T-helper 17 cell (primary cell): ENCODE measurements at places on chromosomes 1 and 21. TPM values are rescaled to one million over a fixed set of nuclear protein-coding genes. Genes with fewer than 3 reads are reported as not detected.
A peak's percentile ranks its signal among the peaks of the same experiment; 100 is the strongest.

NLRP3 gene
- 9.2 TPM for total RNA-seq

DISC1 gene
- total RNA-seq: 16.2 TPM

COL8A2 gene
- not detected for total RNA-seq

NGF gene
- total RNA-seq: not detected

UQCRHL gene
- 0.81 TPM for total RNA-seq

CD247 gene
- 295 TPM for total RNA-seq

PUM1 gene
- total RNA-seq: 202 TPM

SDCCAG8 gene
- 36.9 TPM for total RNA-seq

PLEKHA6 gene
- 0.50 TPM for total RNA-seq

CFAP141 gene
- not detected for total RNA-seq

- no peaks in the 10 kb centered on the region for H3K27me3 ChIP-seq
- no peak for DNase-seq
- peaks cover 1% of the 10 kb centered on the region for H3K4me1 ChIP-seq
- H3K36me3 ChIP-seq: peaks cover 11% of the 10 kb centered on the region
- H3K27ac ChIP-seq: peak overlapping the region; percentile 19
- no peak overlapping the region for H3K4me3 ChIP-seq
Measured at GRCh38 chr21:36934864-36935420, 31.5 kb downstream of the HLCS start.

DNA sequence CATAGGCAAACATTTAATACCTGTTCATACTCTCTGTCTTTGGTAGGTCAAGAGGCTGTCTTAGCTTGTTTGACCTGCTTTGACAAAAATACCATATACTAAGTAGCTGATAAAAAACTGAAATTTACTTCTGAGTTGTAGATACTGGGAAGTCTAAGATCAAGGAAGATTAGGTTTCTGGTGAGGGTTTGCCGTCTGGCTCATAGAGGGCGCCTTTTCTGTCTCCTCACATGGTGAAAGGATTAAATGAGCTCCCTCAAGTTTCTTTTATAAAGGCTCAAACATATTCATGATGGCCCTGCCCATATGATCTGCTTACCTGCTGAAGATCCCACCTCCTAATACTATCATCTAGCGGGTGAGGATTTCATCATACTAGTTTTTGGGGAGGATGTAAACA is 1076.1 kb upstream of the NCAM2 start:
- no peaks in the 10 kb centered on the region for H3K36me3 ChIP-seq
- no peak for DNase-seq
- H3K27ac ChIP-seq: no peak overlapping the region
- no peak overlapping the region for H3K4me3 ChIP-seq

DNA sequence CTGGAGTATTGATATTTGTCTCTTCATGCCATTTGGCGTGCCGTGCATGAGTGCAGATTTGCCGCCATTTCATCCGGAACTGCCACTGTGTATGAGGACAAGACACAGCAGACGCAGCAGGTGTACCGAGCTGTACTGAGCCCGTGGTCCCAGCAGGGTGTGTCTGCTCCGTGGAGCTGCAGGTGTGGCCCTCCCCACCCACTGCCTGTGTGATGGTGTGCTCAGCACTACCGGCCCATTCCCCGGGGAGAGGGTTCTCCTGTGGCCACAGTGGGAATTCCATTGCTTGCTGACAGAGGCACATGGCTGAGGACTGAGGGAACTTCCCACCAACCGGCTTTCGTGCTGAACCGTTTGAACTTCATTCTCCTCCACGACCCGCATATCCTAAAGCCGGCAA is 34.3 kb upstream of the COL6A1 start:
- no peak overlapping the region for H3K27ac ChIP-seq
- peaks cover 3% of the 10 kb centered on the region for H3K4me1 ChIP-seq
- H3K4me3 ChIP-seq: no peak overlapping the region

DNA sequence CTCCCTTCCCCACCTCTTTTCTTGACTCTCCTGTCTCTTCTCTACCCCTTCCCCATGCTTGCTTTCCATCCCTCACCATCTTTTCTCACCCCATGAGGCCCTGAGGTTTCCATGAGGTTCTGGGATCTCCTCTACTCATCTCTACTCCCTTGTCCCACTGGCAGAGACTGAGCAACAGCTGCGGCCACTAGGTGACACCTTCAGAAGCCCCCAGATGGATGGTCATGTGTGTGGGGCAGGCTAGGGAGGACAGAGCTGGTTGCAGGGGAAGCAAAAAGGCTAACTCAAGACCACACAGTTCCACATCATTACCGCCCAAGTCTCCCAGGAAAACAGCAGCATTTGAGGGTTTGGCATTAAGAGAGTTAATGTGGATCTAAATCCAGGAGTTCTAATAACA is 45.0 kb downstream of the LRRN2 start:
- H3K4me3 ChIP-seq: no peak overlapping the region
- no peaks in the 10 kb centered on the region for H3K4me1 ChIP-seq
- H3K27me3 ChIP-seq: peaks cover 45% of the 10 kb centered on the region

DNA sequence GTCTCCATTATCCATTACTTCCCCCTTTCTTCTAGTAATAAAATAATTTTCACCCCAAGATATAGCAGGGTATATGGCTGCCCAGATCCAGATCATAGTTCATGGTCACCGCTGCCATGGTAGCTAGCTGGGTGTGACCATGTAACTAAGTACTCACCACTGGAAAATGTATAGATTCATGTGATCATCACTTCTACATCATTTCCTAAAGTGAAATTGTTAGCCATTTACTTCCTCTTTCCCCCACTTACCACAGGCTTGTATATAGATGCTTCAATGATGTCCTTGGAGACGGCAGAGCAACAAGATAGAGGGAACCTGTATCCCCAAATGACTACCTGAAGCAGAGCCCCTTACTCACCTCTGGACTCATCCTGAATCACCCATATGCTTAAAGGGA is 22.7 kb upstream of the EYA3 start:
- no peak overlapping the region for H3K4me3 ChIP-seq
- no peaks in the 10 kb centered on the region for H3K36me3 ChIP-seq
- H3K27ac ChIP-seq: no peak overlapping the region
- H3K27me3 ChIP-seq: no peaks in the 10 kb centered on the region
- DNase-seq: no peak
- H3K4me1 ChIP-seq: peaks cover 7% of the 10 kb centered on the region

DNA sequence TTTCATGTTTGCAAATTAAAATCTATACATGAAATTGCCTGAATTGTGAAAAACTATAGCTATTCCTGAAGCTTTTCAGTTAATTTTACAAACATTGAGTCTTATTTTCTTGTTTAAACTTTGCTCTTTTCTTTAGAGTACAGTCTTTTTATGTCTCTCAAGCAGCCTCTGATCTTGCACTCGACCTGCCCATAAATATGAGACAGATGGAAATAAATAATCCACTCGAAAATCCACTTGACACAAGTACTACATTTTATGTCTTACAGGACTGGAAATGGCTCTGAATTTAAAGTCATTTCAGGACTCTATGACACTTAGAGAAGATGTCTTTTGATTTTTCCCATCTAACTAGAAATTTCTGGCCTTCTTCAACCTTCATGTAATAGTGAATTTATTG is 283.8 kb downstream of the USP25 start:
- H3K27ac ChIP-seq: no peak overlapping the region
- DNase-seq: no peak
- H3K4me1 ChIP-seq: no peaks in the 10 kb centered on the region
- H3K27me3 ChIP-seq: no peaks in the 10 kb centered on the region

- H3K36me3 ChIP-seq: no peaks in the 10 kb centered on the region
- peaks cover 9% of the 10 kb centered on the region for H3K4me1 ChIP-seq
- H3K27ac ChIP-seq: peak overlapping the region; percentile 77
- no peaks in the 10 kb centered on the region for H3K27me3 ChIP-seq
Measured at GRCh38 chr1:192609110-192610079, 26.6 kb upstream of the RGS13 start.

DNA sequence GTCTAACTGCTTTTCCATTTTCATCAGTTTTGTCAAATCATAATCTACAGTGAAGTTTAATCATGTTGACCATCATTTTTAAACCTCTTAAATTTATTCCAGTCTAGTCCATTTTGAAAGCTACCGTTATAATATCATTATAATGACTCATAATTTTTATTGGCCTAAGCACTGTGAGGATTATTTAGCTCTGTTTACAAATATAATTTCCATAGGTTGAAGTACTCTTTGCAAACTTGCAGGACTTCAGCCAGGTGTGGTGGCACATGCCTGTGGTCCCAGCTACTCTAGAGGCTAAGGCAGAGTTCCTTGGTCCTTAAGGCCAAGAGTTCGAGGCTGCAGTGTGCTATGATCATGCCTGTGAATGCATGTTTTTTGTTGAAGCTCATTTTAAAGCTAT is 54.3 kb downstream of the MAP3K21 start:
- peaks cover 2% of the 10 kb centered on the region for H3K4me1 ChIP-seq
- peaks cover 4% of the 10 kb centered on the region for H3K36me3 ChIP-seq
- no peak for DNase-seq
- H3K4me3 ChIP-seq: no peak overlapping the region

- DNase-seq: no peak
- no peaks in the 10 kb centered on the region for H3K36me3 ChIP-seq
- H3K4me3 ChIP-seq: no peak overlapping the region
- no peaks in the 10 kb centered on the region for H3K27me3 ChIP-seq
Measured at GRCh38 chr1:2087766-2088165, 37.6 kb downstream of the PRKCZ start.

GRCh38 chr1:47024141-47024801 is 802 bp downstream of the CYP4X1 start:
- H3K36me3 ChIP-seq: peaks cover 3% of the 10 kb centered on the region
- DNase-seq: no peak
- H3K4me1 ChIP-seq: no peaks in the 10 kb centered on the region
- no peak overlapping the region for H3K27ac ChIP-seq
- H3K4me3 ChIP-seq: no peak overlapping the region

DNA sequence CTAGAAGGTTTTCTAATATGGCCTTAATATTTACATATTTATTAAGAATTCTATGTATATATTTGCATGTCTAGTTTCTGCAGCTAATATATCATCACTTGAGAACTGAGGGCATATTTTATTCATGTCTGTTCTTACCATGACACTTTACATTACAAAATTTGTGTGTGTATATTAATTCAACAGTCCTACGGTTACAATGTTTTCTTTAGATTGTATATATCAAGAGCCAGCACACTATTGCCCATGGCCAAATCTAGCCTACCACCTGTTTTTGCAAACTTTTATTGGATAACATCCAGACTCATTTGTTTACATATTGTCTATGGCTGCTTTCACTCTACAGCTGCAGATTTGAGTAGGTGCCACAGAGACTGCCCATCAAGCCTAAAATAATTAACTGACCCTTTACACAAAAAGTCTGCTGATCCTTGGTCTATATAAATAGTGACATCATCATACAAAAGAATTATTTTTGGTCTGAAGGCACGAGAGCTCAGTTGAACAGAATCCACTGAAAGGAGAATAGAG is 577.4 kb upstream of the PBX1 start:
- no peak overlapping the region for H3K27ac ChIP-seq
- H3K36me3 ChIP-seq: no peaks in the 10 kb centered on the region
- DNase-seq: no peak
- H3K27me3 ChIP-seq: no peaks in the 10 kb centered on the region

DNA sequence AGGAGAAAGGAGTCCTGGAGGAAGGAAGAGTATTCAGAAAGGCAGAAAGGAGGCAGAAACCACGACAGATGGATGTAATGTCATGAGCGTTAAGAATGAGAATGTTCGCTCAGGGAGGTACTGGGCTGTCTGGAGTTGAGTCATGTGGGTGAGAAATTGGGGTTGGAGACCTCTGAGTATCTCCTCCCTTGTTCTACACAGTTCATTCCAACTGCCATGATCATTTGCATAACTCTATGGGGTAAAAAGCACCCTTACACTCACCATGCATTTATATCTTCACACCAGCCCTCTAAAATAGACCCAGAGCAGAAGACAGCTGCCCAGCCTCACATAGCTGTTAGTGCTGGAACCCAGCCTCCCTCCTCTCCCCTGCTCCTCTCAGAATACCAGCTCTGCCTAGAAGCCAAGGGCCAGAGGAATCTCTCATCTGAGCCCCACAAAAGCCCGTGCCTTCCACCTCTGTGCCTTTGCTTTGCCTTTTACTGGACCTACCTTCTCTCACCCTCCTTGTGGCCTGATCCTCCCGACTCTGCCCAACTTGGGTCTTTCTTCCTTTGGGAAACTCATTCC is 85.2 kb downstream of the BEND5 start:
- H3K27me3 ChIP-seq: peaks cover 40% of the 10 kb centered on the region
- H3K36me3 ChIP-seq: peaks cover 2% of the 10 kb centered on the region
- no peaks in the 10 kb centered on the region for H3K4me1 ChIP-seq
- no peak for DNase-seq
- H3K27ac ChIP-seq: no peak overlapping the region
- H3K4me3 ChIP-seq: no peak overlapping the region

- no peaks in the 10 kb centered on the region for H3K36me3 ChIP-seq
- H3K27ac ChIP-seq: peak overlapping the region; percentile 74
- H3K27me3 ChIP-seq: no peaks in the 10 kb centered on the region
- H3K4me1 ChIP-seq: peaks cover 6% of the 10 kb centered on the region
- no peak for DNase-seq
Measured at GRCh38 chr1:220113136-220113695, 19.3 kb downstream of the IARS2 start.

GRCh38 chr1:165144757-165145397 is 211.6 kb downstream of the LMX1A start:
- no peak overlapping the region for H3K27ac ChIP-seq
- H3K4me3 ChIP-seq: no peak overlapping the region
- H3K27me3 ChIP-seq: no peaks in the 10 kb centered on the region
- H3K36me3 ChIP-seq: no peaks in the 10 kb centered on the region

GRCh38 chr1:6987940-6988339 is 202.7 kb downstream of the CAMTA1 start:
- H3K27ac ChIP-seq: no peak overlapping the region
- H3K36me3 ChIP-seq: peaks cover 2% of the 10 kb centered on the region
- no peak for DNase-seq
- no peak overlapping the region for H3K4me3 ChIP-seq

- peak overlapping the region; percentile 92 for H3K27ac ChIP-seq
- no peaks in the 10 kb centered on the region for H3K36me3 ChIP-seq
- H3K4me3 ChIP-seq: peak overlapping the region; percentile 95
- DNase-seq: no peak
Measured at GRCh38 chr1:46615735-46616134, 876 bp downstream of the MOB3C start.

DNA sequence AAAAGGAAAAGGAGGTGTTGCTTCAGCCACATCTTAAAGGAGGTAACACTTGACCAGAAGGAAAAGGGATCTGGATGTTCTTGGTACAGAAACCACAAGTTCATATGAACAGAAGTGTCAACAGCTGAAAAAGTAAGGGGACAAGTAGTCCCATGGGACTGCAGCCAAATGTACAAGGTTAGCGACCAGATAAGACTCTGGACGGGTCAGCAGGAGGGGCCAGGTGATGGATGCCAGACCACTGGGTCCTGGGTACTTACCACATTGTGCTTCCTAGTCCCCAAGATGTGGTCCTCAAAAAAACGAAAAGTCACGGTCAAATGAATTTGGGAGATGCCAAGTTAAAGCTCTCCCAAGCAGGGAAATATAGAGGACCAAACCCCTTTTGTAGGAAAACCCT is 16.6 kb upstream of the BMP8A start:
- H3K4me1 ChIP-seq: peaks cover 3% of the 10 kb centered on the region
- no peak for DNase-seq
- peaks cover 7% of the 10 kb centered on the region for H3K36me3 ChIP-seq
- no peak overlapping the region for H3K27ac ChIP-seq
- no peaks in the 10 kb centered on the region for H3K27me3 ChIP-seq

- peaks cover 5% of the 10 kb centered on the region for H3K36me3 ChIP-seq
- H3K27me3 ChIP-seq: peaks cover 22% of the 10 kb centered on the region
- H3K27ac ChIP-seq: no peak overlapping the region
- H3K4me3 ChIP-seq: no peak overlapping the region
Measured at GRCh38 chr1:9062846-9063245, 6.6 kb downstream of the SLC2A5 start.

GRCh38 chr1:219081943-219082925 is 91.4 kb upstream of the LYPLAL1 start:
- peaks cover 10% of the 10 kb centered on the region for H3K27me3 ChIP-seq
- no peaks in the 10 kb centered on the region for H3K36me3 ChIP-seq
- no peak overlapping the region for H3K27ac ChIP-seq
